Activated CD4-positive, alpha-beta T cell treated with anti-CD3 and anti-CD28 coated beads, Interleukin-2, Interleukin-4, amounts not matched to agents 100 ng/mL and 50 ng/mL, durations not matched to agents 16 hours and 8 hours (primary cell): ENCODE measurements at places on chromosomes 5 and 9.

- DNase-seq, result no peak
These were observed 60.1 kb downstream of the TMEM174 start for GRCh38 chr5:73233053-73233460.

- no peak for DNase-seq
These were observed 19.7 kb upstream of the TERT start for GRCh38 chr5:1314564-1314982.

- DNase-seq, result no peak
These were observed 54.0 kb downstream of the NSUN2 start for GRCh38 chr5:6578676-6579343.

GRCh38 chr9:133890583-133890982, 101.5 kb downstream of the VAV2 start:
- DNase-seq, result no peak

GRCh38 chr5:132901036-132901435, 27.6 kb downstream of the LEAP2 start:
- no peak for DNase-seq

DNA sequence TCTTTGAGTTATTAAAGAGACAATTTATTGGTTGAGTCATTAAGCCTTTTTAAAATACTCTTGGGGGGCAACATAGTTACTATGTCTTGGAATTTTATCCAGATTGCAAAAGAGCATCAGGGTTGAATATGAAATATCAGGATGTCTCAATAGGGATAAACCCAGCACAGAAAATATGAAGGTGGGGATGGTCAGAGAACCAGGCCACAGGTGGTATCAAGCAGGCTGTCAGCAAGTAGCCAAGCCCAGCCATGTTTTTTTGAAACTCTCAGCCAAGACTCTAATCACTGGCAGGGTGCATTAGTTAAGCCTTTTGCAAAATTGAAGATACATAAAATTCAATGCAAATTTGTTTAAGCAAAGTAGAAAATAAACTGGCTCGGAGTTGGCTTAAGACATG, 468.9 kb downstream of the DTWD2 start:
- DNase-seq, result no peak

- DNase-seq, result no peak
These were observed 60.2 kb downstream of the TSTD2 start for GRCh38 chr9:97572892-97573365.

DNA sequence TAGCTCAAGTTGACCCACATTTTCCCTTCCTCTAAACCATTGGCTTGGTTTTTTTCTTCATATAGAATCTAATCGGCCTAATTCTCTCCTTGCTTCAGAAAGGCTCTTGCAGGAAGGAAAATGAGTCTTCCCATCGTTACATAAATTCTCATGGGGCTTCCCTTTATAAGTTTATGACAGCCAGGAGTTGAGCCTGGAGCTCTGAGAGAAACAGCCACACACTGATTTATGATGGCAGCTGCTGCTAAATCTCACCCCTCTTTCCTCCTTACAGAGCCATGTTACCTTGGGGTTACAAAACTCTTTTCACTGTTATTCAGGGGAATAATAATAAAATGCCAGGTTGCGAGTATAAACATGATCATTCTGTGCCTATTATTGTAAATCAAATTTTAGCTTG, 5.2 kb upstream of the RNF14 start:
- no peak for DNase-seq

- no peak for DNase-seq
These were observed 388.0 kb downstream of the FGF10 start for GRCh38 chr5:44001236-44001635.

DNA sequence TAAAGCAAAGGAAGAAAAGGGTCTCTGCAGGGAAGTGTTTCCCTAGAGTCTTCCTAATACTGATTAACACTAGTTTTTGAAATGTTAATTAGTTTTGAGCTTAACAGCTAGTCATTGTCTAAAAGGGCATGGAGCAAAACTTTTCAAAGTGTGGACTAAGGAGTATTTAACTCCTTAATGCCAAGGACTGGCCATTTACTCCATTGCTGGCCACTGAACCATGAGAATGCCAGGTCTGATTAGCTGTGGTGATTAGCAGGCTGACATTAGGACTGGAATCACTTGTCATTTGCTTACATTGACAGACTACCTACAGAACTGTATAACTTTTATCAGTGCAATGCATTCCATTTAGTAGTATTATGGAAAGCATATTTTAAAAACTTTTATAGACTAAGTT, 987.0 kb downstream of the NR2F1-AS1 start:
- DNase-seq, result no peak

DNA sequence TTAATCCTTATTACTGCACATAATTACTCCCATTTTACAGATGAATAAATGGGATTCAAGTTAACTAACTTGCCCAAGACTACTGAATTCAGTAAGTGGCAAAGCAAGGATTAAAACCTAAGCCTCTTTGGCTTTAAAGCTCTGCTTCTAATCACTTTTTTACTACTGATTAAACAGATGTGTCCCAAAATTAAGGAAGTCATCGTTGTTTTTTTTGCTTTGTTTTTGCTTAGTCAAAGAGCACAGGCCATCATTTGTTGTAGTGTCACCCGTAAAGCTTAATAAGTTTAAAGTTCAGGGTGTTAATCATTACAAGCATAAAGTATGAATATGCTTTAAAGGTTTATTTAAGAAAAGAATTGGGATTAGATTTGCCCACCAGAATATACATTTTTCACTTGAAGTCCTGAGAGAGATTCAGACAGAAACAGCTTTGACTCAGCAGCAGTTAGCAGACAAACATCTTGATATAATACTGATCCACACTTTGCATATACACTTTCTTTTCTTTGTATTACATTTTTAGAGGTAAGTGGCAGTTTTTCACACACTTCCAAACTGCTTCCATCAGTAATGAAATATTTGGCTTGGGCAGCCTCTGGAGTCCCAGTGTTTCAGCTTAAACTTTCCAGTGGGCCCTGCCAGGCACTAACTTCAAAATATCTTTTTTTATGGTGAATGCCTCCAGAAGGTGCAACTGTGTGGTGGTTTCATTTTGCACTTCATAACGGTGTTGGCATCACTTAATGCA, 52.7 kb downstream of the PIK3R1 start:
- no peak for DNase-seq

DNA sequence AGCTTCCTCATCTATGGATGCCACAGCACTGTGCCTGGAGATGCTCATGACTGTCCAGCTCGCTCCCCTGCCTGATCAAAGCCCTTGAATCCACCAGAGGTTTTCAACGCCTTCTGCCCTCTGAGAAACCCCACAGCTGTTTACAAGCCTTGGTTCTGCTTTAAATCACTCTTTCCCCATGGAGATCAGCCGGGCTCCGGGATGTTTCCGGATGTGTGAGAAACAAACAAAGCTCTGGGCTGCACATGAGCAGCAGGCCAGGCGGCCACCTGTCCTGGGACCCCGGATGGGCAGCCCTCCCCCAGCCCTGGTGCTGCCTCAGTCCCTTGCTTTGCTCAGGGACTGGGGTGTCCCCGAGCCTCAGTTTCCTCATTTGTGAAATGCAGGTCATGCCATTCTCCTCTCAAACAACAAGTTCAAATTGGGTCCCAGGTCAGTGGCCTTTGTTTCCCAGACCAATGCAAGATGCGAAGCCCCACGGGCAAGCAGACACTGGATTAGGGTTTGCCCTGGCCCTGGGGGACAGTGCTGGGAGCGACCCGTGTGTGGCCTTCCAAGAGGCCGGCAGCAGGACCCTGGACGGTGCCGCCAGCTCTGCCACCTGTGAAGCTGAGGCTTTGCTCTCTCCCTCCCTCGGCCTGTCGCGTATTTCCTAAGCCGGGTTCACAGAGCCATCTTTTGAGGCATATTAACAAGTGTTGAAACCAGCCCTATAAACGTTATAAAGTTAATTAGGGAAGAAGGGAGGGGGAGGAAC, 42.4 kb upstream of the PHYKPL start:
- DNase-seq, result no peak

DNA sequence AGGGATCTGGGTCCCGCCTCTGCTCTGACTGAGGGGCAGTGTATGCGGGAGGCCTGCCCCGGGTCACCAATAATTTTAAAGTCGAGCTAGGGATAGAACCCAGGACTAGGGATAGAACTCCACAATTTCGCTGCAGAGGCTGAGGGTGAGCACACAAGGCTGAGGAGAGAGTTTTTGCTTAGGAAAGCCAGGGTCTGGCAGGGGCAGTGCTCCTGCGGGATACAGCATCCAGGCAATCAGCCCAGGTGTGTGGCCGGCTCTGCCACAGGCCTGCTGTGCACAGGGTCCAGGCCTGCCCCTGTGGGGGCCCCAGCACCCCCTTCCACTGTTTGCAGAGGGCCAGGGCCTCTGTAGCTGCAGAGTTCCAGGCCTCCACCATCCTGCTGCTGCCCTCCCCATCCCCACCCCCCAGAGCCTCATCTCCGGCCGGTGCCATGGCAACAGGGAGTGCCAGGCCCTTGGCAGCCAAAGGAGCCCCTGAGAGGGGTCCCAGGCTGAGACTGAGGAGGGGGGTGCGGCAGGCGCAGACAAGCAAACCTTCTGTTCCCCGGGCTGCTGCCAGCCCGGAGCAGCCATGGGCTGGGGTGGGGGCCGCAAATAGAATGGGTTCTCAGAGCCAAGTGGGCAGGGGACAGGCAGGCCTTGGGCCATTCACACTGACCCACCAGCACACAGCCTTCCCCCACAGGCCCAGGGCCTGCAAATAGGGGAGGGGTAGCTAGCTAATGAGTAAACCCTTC, 8.6 kb downstream of the PDGFRB start:
- no peak for DNase-seq

- peak; percentile 86 for DNase-seq
These were observed 13.4 kb upstream of the TNIP1 start for GRCh38 chr5:151094030-151094851.

- DNase-seq, result no peak
These were observed 151.0 kb downstream of the GCNT1 start for GRCh38 chr9:76610011-76610352.

- DNase-seq, result no peak
These were observed 584 bp downstream of the USP20 start for GRCh38 chr9:129835860-129836223.

DNA sequence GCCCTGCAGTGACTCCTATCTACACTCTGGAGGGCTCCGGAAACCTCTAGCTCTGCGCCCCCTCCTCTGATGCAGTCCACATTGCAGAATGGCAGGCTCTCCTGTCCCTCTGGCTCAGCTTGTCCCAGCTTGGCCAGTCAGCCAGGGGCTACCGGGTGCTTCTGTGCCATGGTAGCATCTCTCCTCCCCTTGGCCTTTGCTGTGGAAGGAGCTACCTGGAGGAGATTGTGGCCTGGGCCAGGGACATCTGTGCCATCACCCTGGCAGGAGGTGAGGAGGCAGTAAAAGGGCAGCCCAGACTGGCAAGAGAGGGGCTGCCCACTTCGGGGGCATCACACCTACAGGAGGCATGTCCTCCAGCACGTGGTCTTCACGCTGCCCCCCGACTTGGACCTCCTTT, 38.1 kb upstream of the FCN1 start:
- DNase-seq, result no peak

- DNase-seq, result no peak
These were observed 216.2 kb downstream of the ENC1 start for GRCh38 chr5:74424162-74424868.

- DNase-seq, result no peak
These were observed 117.0 kb upstream of the NR5A1 start for GRCh38 chr9:124623966-124624734.

DNA sequence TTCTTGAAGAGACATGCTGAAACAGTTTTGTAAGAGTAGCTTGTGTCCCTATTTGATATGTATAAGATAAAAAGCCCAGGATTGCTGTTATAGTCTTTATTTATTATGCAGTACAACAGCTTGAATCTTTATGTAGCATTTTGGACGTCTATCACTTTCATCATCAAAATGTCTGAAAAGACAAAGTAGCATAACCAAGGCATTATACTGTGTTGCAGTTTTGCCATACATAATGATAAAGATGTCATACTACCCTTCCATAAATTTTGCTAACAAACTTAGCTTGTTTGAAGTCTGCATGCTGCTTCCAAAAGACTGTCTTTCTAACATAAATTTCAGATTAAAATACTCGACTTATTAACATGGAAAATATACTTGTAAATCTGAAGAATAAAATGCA, 127.8 kb downstream of the PRR16 start:
- no peak for DNase-seq

DNA sequence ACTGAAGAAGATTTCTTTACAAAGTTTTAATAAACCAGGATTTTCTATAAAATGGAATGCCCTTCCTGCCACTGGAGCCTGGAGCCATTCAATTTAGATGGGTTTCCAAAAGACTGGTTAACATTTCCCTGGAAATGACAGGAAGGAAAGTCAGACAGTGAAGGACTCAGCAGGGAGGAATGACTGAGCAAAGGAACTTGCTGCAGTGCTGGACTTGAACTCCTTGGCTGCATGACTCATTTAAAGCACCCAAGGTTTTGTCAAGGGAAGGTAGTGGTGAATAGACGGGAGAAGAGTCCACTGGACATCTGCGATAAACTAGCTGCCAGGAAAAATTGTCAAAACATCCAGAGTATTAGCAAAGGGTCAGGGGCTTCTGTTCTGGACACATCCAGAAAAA, 163.8 kb upstream of the SLC28A3 start:
- DNase-seq, result no peak

DNA sequence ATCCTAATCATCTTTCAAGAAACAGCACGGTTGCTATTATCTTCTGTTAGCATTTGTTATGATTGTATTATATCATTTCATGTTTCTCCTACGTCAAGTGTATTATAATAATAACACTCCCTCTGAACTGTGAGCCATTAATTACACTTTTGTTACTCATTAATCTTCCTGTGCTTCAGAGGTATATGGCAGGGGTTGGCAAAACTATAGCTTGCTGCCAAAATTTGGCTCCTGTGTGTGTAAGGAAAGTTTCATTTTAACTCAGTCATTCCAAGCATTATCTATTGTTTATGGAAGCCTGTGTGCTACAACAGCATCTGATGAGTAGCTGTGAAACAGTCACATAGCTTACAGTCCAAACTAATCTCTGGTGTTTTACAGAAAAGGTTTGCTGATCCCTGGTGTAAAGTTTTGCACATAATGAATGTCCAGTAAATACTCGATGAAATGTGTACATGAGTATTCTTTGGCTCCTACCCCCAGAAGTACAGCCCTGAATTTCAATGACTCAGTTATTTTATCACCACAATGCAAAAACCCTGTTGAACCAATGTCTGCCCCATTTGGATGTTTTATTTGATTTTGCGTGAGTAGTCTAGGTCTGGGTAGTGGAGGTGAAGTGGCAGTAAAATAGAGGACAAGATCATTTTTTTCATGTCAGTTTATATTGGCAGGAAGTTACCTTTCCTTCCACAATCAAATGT, 648.2 kb downstream of the MAT2B start:
- no peak for DNase-seq
